ENCODE measurements at places on chromosomes 5 and 9.

GRCh38 chr5:140568443-140569063, 3.9 kb downstream of the SLC35A4 start:
- DNase-seq: no peak

- no peak for DNase-seq
Measured at GRCh38 chr9:86771941-86772634, 175.2 kb downstream of the GAS1 start.

- DNase-seq: no peak
Measured at GRCh38 chr5:130706696-130707095, 458.4 kb downstream of the HINT1 start.

DNA sequence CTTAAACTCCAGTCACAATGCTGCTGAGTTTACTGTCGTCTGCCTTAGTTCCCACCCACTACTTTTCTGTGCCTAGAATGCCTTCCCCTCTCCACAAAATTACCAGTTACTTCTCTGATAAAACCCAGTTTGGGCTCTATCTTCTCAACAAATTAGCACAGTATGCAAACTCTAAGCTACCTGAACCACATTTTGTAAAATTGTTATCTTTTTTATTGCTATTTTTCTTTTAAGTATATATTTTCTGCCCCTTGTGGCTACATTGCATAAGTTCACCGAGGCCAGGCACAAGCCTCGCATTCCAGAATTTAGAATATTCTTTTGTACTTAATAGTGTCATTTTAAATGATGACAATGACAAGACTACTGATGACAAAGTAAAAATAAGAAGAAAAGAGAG, 60.0 kb downstream of the POU5F2 start:
- DNase-seq: no peak

DNA sequence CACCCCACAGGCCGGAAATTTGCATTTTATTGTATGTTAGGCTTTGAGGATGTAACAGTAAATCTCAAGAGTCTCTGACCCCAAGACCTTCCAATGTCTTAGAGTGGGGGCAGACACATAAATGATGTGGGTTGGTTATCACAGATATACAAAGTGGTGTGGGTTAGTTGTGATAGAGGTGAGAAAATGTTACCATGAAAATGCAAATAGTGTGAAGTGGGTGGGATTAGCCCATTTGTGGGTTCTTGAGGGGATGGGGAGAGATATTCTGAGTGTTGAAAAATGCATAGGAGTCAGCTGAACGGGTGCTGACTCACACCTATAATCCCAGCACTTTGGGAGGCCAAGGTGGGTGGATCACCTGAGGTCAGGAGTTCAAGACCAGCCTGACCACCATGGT, 7.9 kb upstream of the RNF145 start:
- no peak for DNase-seq

- DNase-seq: no peak
Measured at GRCh38 chr5:173454736-173455598, 126.8 kb upstream of the STC2 start.

- no peak for DNase-seq
Measured at GRCh38 chr5:17178373-17178675, 39.1 kb upstream of the BASP1 start.

GRCh38 chr9:90137801-90138200, 504.8 kb downstream of the DIRAS2 start:
- DNase-seq: no peak

GRCh38 chr5:123916345-123917121, 404.6 kb downstream of the CSNK1G3 start:
- no peak for DNase-seq

GRCh38 chr9:34446468-34446891, 11.9 kb downstream of the FAM219A start:
- DNase-seq: no peak

DNA sequence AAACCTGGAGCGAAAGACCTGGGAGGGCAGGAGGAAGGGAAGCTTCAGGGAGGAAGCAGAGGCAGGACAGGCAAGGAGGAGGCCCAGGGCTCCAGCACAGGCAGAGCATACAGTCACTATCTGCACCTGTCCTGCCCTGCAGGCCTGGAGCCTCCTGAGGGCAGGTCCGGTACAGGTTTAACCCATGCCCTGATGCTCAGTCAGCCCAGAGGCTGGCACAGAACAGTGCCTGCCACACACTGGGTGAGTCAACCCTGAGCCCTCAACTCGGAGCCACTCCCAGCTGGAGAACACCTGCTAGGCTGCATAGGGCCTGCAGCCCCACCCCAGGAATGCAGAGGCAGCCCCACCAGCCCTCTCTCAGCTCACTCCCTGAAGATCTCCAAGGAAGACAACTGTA, 161.5 kb upstream of the PHYKPL start:
- DNase-seq: no peak

- no peak for DNase-seq
Measured at GRCh38 chr5:82386576-82386975, 108.4 kb upstream of the RPS23 start.

GRCh38 chr5:160463740-160464465, 42.2 kb downstream of the PTTG1 start:
- no peak for DNase-seq

- DNase-seq: no peak
Measured at GRCh38 chr5:153439130-153439529, 51.3 kb upstream of the GRIA1 start.

DNA sequence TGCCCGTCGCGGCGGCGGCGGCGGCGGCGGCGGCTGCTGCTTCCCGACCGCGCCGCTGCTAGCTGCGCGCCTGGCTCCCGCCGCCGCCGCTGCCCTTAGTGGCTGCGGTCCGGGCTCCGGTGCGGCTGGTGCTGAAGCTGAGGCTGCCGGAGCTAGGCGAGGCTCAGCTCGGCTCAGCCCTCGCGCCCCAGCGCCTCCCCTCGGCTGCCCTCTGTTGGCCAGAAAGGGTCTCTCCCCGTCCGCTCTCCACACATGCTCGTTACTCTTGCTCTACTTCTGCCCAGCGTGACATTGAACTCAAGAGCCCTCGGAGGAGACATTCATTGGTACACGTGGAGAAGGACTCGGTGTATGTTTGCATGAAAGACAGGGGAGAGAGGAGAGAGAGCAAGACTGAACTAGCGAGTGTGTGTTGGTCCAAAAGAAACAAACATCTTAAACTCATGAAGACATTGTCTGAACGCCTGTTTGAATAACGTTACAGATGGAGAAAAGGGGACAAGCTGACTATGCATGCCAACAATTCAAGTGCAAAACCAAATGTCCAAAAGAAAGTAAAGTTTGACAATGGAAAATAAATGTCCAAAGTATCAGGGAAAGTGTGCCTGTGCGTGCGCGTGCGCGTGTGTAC, at the start of gene HCN1:
TSS of gene HCN1 (minus strand) at position 175 of the 631 bp plus-strand sequence.
- peak; percentile 61 for DNase-seq
